ENCODE measurements at places on chromosomes 16 and 17.

GRCh38 chr16:57000271-57001025 is 11.1 kb downstream of the NLRC5 start:
- peak; percentile 65 for DNase-seq

- DNase-seq, result peak; percentile 76
These were observed at the start of gene DRC7 for GRCh38 chr16:57694725-57695679. Gene DRC7 (plus strand): TSS chr16:57694806. CDS start chr16:57697950, 3,144 bp downstream.

DNA sequence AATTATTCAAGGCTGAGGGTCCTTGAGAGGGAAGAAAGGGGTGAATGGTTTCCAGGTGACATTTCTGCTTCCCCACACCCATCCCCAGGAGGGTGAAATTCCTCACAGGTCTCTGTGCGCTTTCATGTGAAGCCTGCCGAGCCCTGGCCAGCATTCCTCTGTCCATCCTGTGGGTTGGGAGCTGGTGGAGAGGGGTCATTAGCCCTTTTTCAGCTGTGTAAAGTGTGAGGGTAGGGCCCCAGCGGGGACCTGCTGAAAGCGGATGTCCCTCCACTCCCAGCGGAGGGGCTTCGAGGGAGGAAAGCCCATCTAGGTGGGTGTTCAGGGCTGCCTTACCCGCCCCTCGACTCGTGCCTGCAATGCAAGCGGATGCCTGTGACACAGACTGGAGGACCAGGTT is 53.3 kb upstream of the DLX4 start:
- no peak for DNase-seq

GRCh38 chr17:69947027-69947759 is 127.8 kb upstream of the KCNJ16 start:
- peak; percentile 58 for DNase-seq

DNA sequence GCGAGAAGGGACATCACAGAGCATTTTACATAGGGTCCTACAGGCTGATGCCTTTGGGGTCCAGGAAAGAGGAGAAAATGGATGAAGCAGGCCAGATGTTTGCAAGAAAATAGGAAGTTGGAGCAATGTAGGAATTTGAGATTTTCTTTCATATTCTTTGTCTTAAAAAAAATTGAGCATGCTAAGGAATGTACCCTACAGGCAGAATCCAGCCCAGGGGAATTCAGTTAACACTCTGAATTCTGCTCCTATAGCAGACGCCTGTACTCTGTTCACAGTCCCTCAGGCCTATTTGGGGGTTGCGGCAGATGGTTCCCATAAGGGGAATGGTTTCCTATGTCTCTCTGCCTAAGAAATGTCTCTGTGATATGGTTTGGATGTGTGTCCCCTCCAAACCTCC is 393.7 kb upstream of the C16orf82 start:
- DNase-seq, result no peak

GRCh38 chr16:57613514-57613913 is 14.9 kb upstream of the ADGRG1 start:
- DNase-seq, result no peak

DNA sequence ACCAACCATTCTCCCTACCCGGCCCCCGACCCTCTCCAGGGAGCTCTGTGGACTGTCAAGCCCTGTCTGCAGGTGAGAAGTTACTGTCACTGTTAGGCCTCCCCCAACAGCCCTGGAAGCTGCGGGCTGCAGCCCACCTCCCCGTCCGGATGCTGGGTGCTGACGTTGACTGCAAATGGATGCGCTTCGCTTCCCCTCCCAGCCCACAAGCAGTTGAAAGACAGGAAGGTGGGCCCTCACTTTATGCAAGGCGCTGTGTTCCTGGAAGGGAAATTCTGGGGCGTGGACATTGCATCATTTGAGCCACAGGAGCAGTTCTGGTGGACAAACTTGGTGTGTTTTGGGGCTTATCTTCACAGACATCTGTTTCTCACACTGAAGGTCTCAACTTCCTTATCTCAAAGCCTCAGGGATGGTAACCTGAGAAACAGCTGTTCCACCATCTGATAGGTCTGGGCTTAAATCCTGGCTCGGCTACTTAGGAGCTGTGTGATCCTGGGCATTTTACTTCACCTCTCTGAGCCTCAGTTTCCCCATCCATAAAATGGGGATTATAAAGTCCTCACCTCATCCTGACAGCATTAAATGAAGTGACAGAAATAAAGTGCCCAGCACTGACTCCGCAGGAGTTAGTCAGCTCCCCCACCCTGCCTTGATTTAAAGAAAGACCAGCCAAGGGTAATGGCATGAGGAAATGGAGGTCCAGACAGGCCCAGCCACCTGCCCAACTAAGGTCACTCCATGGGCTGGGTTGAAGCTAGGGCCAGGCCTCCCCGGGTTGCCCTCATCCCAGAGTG is 4.6 kb upstream of the DRC7 start:
- DNase-seq, result no peak

GRCh38 chr17:49646391-49647255 is 31.3 kb downstream of the SPOP start:
- DNase-seq, result peak; percentile 88

DNA sequence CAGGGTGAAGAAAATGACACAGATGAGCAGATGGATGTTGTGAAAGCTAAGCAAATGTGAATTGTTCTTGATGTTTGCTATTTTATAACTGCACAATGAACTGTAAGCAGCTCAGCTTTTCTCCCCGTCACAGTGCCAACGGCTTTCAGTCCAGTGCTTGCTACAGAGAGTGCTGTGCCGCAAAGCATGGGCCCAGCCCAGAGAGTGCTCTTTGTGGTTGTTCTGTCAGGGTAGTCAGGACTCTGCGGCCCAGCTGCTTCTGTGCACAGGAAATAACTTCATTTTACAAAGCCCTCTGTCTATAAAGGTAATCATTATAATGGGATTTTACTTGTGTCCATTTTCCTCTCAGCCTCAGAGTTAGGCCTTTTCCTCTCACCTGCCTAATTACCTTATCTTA is 39.1 kb downstream of the CDRT15 start:
- DNase-seq, result no peak

GRCh38 chr16:1991135-1991551 is 1.4 kb downstream of the SYNGR3 start:
- DNase-seq, result no peak

DNA sequence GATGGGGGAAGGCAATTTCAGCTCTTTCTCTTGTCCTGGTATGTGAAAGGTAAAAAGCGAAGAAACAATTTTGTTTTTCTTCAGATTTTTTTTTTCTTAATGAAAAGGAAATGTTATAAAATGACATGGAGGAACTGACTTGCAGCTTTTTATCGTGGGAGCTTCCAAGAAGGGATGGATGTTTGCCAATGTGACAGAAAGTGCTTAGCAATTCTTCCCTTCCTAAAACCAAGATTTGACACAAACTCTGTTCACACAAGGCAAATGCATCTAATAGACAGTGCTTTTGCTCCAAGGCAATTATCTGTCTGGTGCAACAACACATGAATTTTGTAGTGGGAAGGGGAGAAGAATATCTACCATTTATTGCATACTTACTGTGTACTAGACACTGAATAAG is 988.5 kb downstream of the CDH11 start:
- no peak for DNase-seq
